ENCODE measurements at places on chromosomes 4 and X.

GRCh38 chrX:43357741-43358140 lies 298.4 kb upstream of the MAOA start:
- no peak for DNase-seq

DNA sequence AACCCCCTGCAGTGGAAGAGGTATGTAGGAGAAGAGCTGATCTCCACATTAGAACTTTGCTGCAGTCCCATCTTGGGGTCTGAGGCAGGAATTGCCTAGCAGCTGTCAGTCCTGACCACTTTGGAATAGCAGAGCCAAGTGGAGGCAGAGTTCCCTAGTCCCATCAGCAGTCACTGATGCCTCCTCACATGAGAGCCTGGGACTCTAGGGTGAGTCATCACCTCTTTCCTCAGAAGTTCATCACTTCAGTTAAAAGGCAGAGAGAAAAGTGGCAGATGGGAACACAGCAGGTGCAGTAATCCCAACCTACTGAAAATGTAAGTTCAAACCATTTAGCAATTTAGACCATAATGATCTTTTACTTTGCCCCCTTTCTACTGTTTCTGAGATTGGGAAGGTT lies 73.9 kb upstream of the MED14 start:
- DNase-seq, result no peak

DNA sequence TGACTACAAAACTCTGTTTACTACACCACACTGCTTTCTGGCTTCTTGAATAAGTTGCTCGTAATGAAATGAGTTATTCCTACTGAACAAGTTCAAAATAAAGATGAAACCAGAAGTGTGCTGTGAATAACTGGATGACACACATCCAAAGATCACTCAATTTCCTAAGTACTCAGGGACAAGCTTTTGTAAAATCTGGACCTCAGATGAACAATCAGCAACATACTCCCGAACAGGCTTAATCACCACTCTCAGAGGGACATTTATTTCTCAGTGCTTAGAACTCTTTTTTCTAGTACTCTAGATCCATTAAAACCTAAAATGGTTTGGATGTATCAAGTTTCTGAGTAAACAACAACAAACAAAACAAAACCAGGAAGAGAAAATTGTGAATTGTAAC lies 61.5 kb upstream of the EXOC1L start:
- no peak for DNase-seq

- DNase-seq, result no peak
These were observed 432.1 kb upstream of the NR3C2 start for GRCh38 chr4:148874331-148874730.

GRCh38 chr4:140344101-140344500 lies 29.3 kb upstream of the SCOC start:
- DNase-seq, result no peak

DNA sequence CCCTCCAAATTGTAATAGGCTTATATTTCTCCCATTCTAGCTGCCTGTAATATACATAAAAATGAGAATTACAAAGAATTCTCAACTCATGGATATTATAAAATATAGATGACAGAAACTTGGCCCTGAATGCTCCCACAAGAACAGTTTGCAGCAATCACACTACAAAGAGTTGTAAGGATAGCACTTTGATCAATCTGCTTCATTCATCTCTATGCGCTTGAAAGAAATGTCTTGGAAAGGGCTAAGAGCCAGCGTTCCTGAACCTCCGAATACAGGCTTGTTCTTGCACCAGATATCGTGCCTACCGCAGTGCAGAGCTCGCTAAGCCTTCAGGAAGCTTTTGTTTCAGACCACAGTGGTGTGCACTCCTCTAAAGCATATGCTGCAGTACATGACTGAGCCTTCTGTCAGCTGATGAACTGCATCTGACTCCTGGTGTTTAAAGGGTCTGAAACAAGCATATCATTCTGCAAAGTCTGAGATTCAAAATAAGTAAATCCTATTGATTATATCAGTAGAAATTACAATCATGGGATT lies 417.6 kb upstream of the ZFP42 start:
- DNase-seq, result no peak

- DNase-seq, result no peak
These were observed 51.1 kb upstream of the MYOZ2 start for GRCh38 chr4:119084513-119084912.

DNA sequence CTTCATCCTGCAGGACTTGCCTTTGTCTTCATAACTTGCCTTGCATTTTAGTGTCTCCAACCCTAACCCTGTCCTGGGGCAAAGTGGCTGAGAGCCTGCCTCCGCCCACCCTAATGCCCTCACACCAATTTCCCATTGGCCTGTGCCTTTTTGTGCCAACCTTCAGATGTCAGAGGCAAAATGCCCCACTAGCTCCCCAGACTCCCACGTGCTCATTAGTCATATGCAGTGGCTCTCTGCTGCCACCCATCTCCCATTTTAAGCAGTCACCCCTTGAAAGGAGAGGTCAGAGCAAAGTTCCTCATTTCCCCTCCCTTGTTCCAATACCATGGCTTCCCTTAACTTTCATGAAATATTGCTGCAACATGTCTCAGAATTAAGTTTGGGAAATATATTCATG lies 74.8 kb upstream of the PASD1 start:
- peak; percentile 40 for DNase-seq

DNA sequence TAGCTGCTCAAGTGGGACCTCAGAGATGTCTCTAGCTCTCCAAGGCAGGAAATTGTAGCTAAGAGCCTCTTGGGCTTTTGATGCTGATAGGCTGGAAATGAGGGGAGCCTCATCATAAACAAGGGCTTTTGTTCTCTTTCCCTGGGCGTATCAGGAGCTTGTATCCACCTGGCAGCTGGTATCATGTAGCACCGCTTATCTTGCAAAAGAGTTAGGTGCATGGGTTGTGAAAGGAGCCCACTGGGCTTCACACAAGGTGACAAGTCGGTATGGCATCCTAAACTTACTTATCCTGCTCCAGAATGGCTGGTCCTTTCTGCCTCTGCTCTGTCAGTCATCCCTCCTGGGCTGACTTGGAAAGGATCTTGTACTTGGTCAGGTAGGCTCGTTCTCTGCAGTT lies 565.8 kb downstream of the GRXCR1 start:
- no peak for DNase-seq

DNA sequence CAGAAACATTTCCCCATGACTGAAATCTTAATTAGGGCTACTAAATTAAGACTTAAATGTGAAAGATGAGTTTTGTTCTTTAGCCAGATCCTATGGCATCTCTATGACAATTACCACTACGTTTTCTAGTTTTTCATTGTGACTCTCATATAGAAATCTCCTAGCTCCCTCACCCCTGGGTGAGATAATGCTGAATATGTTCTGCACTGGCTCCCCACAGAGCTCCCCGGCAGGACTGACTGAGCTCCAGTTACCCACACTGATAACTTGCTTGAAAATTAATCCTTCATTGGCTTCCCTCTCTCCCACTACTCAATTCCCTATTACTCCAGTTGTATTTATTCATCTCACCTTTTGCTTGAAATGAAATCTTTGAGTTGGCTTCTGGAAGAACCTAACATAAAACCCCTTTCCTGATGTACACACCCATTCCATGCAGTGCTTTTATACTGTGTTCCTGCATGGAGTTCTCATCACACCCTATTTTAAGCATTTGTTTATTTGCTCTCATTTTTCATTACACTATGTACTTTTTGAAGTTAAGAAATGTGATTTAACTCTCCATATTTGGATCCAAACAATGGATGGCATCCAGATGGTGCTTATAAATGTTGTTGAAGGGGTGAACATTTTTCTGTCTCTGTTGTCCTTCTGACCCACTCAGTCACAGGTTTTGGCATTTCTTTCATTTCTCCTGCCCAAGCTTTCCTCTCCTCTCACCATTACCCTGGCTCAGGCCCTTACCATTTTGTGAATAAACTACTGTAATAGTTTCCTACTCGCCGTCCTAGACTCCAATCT lies 623.4 kb downstream of the SPRY1 start:
- DNase-seq, result no peak

GRCh38 chr4:145535202-145535601 lies 53.5 kb downstream of the SMAD1 start:
- DNase-seq, result no peak

DNA sequence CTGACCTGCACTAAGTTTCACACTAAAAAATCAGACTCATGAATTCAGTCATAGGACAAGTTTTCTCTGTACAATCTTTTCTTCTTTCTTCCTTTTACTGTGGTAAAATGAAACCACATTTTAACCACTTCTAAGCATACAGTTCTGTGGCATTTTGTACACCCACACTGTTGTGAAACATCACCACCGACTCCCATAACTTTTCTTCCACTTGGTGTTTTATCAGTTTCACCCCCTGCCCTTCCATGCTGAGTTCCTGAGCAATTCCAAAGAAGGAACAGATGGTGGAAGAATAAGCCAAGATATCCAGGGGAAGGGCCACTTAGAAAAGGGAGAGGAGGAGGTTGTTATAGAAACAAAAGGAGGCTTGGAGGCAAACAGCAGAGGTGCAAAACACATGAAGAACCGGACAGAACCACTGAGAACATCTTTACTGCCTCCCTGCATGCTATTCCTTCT lies 22.6 kb downstream of the SLC25A4 start:
- peak; percentile 75 for DNase-seq

GRCh38 chrX:50996930-50997329 lies 86.4 kb downstream of the BMP15 start:
- DNase-seq, result no peak

DNA sequence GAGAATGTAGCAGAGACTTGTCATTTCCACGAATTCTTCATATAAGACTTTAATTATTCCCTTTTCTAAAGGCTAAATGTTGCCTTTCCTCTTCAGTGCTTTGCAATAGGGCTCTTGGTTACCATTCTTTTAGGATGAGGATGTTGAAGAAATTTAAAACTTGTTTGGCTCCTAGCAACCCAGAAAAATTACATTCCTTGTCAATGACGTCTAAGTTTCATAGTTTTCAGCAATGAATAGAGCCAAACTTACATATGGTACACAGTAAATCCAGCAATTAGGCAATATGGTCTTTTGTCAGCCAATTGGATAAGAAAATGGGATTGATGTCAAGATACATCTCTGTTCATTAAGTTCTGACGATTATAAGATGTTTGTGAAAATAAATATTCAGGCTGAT lies 1639.6 kb upstream of the PCDH10 start:
- DNase-seq, result no peak

DNA sequence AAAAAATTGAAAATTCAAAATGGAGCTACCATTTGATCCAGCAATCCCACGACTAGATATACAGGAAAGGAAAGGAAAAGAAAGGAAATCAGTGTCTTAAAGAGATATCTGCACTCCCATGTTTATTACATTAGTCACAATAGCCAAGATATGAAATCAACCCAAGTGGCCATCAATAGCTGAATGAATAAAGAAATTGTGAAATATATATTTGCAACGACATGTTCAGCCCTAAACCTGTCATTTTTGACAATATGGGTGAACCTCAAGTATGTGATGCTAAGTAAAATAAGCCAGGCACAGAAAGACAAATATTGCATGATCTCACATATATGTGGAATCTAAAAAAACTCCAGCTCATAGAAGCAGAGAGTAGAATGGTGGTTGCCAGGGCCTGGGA lies 155.1 kb downstream of the ANXA5 start:
- no peak for DNase-seq

DNA sequence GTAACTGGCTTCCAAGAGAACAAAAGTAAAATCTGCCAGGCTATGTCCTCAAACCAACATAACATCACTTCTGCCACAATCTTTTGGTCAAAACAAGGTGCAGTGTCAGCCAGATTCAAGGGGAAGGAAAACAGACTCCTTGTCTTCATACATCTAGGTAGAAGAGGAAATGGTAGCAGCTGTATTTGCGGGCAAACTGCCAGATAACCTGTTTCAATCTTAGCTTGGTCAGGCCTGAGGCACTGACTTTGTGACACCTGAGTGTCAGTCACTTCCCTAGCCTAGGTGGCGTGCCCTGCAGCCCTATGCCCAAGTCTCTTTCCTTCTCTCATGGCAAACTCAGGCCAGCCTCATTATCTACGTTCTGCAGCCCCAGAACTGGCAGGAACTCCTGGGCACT lies 146.2 kb upstream of the JADE1 start:
- DNase-seq, result no peak

- DNase-seq, result peak; percentile 8
These were observed 260.9 kb downstream of the SLC7A11 start for GRCh38 chr4:137981277-137981676.

DNA sequence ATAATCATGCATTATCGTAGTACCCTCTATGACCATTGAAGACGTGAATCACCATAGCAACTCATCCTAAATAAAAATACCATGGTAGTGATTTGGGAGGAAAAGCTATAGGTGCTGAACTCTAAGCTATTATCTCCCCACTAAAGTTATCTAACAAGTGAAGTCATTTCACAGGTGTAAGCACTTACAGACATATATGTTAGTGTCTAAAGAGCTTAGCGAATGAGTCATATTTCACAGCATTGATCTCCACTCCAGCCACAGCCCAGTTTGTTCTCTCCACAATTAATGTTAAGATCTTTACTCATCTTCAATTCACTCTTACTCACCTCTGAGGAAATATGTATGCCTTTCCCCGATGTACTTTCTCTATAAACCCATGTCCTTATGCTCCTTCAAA lies 57.0 kb downstream of the DCAF8L1 start:
- DNase-seq, result no peak

DNA sequence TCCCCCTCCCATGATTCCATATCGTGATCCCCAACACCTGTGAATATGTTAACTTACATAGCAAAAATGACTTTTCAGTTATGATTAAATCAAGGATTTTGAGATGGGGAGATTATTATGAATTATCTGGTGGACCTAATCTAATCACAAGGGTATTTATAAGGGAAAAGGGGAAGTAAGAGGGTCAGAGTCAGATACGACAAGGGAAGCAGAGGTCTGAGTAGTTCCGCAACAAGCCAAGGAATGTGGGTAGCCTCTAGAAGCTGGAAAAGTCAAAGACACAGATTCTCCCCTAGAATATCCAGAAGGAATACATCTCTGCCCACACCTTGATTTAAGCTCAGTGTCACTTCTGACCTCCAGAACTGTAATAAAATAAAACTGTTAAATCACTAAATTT lies 1.0 kb upstream of the IL13RA1 start:
- DNase-seq, result no peak

DNA sequence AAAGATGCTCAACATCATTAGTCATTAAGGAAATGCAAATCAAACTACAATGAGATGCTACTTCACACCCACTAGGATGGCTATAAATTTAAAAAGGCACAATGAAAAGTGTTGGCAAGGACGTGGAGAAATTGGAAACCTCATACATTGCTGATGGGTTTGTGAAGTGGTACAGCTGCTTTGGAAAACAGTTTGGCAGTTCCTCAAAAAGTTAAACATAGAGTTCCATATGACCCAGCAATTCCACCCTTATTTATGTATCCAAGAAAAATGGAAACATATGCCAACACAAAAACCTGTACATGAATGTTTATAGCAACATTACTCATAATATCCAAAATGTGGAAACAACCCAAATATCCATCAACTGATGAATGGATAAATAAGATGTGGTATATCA lies 101.3 kb upstream of the MAGEB10 start:
- no peak for DNase-seq

DNA sequence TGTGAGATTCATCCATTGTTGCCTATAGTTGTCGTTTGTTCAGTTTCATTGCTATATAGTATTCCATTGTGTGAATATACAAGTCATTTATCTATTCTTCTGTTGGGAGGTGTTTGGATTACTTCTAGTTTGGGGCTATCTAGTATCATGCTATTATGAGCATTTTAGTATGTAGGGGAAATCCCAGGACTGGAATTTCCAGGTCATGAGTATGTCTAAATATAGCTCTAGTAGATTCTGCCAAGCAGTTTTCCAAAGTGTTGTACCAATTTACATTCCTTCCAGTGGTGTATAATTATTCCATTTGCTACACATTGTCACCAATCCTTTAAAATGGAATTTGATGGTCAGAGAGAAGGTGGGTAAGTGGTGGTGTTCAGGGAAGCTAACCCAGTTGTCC lies 30.1 kb downstream of the EGFL6 start:
- no peak for DNase-seq

GRCh38 chr4:55733932-55734331 lies 85.7 kb upstream of the EXOC1L start:
- peak; percentile 30 for DNase-seq

Data from COLO829 (cell line).